ENCODE measurements at places on chromosomes 7 and 10. TPM values are rescaled to one million over a fixed set of nuclear protein-coding genes. Genes with fewer than 3 reads are reported as not detected.

GRCh38 chr10:44923611-44924010 lies 12.5 kb downstream of the TMEM72 start:
- DNase-seq: no peak

- peak; percentile 12 for DNase-seq
Measured at GRCh38 chr10:48527756-48528155, 77.1 kb downstream of the ARHGAP22 start.

ABCC2 gene
- total RNA-seq: 2.8 TPM

DNA sequence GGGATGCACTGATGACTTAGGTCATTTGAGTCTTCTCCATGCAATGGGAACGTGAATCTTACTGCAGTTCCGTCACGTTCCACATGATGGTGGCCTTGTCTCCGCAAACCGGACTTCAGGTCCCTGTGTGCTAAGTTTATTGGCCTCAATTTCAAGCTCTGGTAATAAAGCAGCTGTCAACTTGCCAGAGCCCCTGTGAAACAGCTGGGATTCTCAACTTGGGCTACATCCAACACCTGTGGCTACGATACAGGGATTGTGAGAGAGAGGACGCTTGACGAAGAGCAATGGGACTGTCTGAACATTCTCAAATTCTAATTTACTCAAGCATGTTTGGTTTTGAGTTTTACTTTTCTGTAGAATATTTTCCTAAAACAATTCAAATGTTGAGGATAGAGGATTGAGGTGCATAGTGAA lies 174.2 kb downstream of the PTN start:
- DNase-seq: no peak

DNA sequence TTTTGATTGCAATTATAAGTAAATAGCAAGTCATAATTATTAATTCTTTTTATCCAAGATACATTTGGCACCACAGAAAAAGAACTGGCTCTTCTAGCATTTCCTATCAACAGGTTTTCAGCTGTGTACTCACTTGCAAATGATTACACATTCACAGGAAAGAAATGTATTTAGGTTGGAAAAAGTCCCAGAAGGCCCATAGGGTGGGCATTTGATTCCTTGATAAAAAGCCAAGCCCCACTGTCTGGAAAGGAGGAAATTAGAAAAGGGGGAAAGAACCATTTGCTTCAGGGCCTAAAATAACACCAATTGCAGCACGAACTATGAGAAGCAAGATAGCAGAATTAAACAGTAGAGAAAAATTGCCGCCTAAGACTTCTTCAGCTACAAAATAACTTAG lies 80.8 kb upstream of the COL1A2 start:
- no peak for DNase-seq

All from aorta (tissue), 5 donors.